Pancreas (tissue), 10 donors: ENCODE measurements at places on chromosomes 6 and 20. TPM values are rescaled to one million over a fixed set of nuclear protein-coding genes. Genes with fewer than 3 reads are reported as not detected.
A peak's percentile ranks its signal among the peaks of the same experiment; 100 is the strongest.

DNA sequence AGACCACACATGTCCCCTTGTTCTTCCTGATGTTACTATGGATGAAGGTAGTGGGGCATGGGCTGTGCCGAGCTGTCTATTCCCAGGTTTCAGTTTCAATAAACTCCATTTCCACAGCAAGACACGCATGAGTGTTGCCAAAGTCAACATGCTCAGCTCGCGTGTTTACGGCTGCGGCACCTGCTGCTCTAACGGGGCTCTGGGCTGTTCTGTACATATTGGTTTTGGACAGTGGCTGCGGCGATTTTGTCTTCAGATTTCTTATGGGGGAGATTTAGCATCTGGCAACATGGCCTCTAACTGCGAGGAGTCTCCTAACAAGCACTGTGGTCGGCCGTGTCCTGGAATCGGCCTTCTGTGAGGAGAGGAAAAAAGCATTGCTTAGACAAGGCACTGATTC lies 58.6 kb downstream of the TMEM242 start:
- H3K4me1 ChIP-seq, result no peaks in the 10 kb centered on the region
- H3K27ac ChIP-seq, result no peak overlapping the region
- no peaks in the 10 kb centered on the region for H3K36me3 ChIP-seq
- H3K27me3 ChIP-seq, result no peaks in the 10 kb centered on the region
- H3K4me3 ChIP-seq, result no peak overlapping the region

DNA sequence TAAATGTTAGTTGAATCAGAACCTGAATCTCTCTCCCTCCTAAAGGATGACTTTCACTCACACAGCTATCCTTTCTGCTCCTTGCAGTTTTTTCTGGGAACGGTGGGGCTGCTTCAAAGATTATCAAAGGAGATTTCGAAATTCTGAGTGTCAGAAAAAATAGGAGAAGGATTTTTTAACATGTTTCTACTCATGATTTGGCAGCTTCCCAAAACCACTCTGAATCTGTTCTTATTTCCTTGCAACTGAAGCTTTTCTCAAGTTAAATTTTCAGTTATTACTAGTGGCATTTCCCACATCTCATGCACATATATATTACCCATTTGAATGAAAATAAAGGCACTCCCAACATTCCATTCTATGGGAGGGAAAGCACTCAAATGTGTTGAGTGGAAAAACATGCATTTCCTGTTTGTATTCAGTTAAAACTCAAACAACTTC lies 123.6 kb downstream of the LCA5 start:
- H3K4me1 ChIP-seq, result no peaks in the 10 kb centered on the region
- no peaks in the 10 kb centered on the region for H3K27me3 ChIP-seq
- DNase-seq, result no peak
- no peaks in the 10 kb centered on the region for H3K36me3 ChIP-seq
- no peak overlapping the region for H3K27ac ChIP-seq

DNA sequence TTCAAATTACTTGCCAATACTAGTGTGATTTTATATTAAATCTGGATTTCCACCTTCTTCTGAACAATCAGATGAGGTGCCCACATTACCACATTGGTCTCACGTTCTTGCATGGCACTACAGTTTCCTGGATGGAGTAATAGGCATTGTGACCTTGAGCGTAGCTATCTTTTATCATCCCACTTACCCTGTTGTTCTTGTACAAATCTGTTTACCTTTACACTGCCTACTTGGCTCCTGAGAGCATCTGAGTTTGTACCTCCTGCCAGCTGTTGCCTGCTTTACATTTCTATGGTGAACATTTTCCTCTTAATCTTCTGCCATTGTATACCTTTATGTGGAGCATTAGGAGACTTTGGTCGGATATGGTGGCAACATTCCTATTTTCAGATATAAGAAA lies 90.7 kb downstream of the AKAP7 start:
- peak overlapping the region; percentile 40 for H3K27ac ChIP-seq
- H3K36me3 ChIP-seq, result no peaks in the 10 kb centered on the region

- no peaks in the 10 kb centered on the region for H3K27me3 ChIP-seq
- no peak overlapping the region for H3K27ac ChIP-seq
- no peaks in the 10 kb centered on the region for H3K36me3 ChIP-seq
- H3K4me1 ChIP-seq, result no peaks in the 10 kb centered on the region
Observed at GRCh38 chr20:33522256-33522820, 32.4 kb downstream of the CBFA2T2 start.

DNA sequence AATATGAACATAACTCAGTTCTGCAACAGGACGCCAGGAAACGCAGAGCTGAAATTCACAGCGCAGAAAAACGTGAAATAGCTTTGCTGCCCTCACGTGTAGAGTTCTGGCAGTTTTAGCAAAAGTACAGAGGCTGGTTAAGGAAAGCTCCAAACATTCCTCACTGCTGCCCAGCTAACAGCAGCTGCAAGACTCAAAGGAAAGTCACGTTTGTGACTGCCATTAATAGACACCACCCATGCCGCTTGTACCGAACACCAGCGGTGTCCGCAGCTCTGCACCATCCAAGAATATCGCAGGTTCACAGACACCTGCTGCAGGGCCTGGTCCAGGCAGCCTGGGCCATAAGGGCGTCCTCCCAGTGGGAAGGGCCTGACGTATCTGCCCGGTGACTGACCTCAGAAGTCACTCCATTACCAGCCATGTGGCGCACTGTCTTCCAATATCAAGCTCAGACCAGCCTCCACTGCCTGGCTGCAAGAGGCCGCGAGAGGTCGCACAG lies 61.4 kb downstream of the WDR27 start:
- no peaks in the 10 kb centered on the region for H3K27me3 ChIP-seq
- DNase-seq, result no peak
- no peaks in the 10 kb centered on the region for H3K36me3 ChIP-seq
- H3K4me1 ChIP-seq, result no peaks in the 10 kb centered on the region
- no peak overlapping the region for H3K4me3 ChIP-seq
- H3K27ac ChIP-seq, result no peak overlapping the region

GRCh38 chr20:23721962-23722361 lies 28.8 kb downstream of the CST1 start:
- no peaks in the 10 kb centered on the region for H3K36me3 ChIP-seq
- H3K27ac ChIP-seq, result no peak overlapping the region
- no peaks in the 10 kb centered on the region for H3K4me1 ChIP-seq
- H3K27me3 ChIP-seq, result no peaks in the 10 kb centered on the region

DNA sequence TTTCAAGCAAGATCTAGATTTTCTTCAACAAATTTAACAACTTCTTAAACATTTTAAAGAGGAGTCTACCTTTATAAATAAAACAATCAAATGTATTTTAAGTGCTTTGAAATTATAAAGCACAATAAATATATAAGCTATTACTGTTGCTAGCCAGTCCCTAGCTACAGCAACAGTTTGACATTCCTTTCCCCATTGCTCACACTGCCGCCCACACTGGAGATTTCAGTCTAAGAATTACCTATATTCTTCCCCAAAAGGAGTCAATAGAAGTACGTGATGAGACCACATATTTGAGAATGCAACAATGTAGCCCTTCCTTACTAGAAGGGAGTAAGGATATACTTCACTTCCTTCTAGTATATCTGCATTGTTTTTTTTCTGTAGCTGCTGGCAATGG lies 65.3 kb upstream of the RNF146 start:
- H3K36me3 ChIP-seq, result no peaks in the 10 kb centered on the region
- no peaks in the 10 kb centered on the region for H3K4me1 ChIP-seq
- H3K4me3 ChIP-seq, result no peak overlapping the region

- peak overlapping the region; percentile 85 for H3K27ac ChIP-seq
- H3K4me1 ChIP-seq, result peaks cover 16% of the 10 kb centered on the region
- H3K27me3 ChIP-seq, result no peaks in the 10 kb centered on the region
Observed at GRCh38 chr6:3159805-3160781, 2.7 kb upstream of the TUBB2A start.

- no peak for DNase-seq
- no peak overlapping the region for H3K4me3 ChIP-seq
- no peaks in the 10 kb centered on the region for H3K4me1 ChIP-seq
- no peaks in the 10 kb centered on the region for H3K27me3 ChIP-seq
- H3K27ac ChIP-seq, result no peak overlapping the region
- no peaks in the 10 kb centered on the region for H3K36me3 ChIP-seq
Observed at GRCh38 chr20:24328901-24329300, 140.5 kb upstream of the SYNDIG1 start.

The SYCP2L gene
- total RNA-seq, result 1.3 TPM

- peak overlapping the region; percentile 56 for H3K27ac ChIP-seq
- H3K27me3 ChIP-seq, result peaks cover 5% of the 10 kb centered on the region
- no peak overlapping the region for H3K4me3 ChIP-seq
- DNase-seq, result peak; percentile 44
- H3K4me1 ChIP-seq, result peaks cover 14% of the 10 kb centered on the region
Observed at GRCh38 chr6:46925563-46926253, 4.0 kb upstream of the ADGRF5 start.

GRCh38 chr6:3825331-3825831 lies 23.8 kb upstream of the FAM50B start:
- no peaks in the 10 kb centered on the region for H3K36me3 ChIP-seq
- DNase-seq, result peak; percentile 24
- H3K27ac ChIP-seq, result peak overlapping the region; percentile 78
- peaks cover 14% of the 10 kb centered on the region for H3K4me1 ChIP-seq
